ENCODE measurements at places on chromosomes 3 and 15. TPM values are rescaled to one million over a fixed set of nuclear protein-coding genes. Genes with fewer than 3 reads are reported as not detected.

The TAGLN3 gene
- total RNA-seq: not detected

DNA sequence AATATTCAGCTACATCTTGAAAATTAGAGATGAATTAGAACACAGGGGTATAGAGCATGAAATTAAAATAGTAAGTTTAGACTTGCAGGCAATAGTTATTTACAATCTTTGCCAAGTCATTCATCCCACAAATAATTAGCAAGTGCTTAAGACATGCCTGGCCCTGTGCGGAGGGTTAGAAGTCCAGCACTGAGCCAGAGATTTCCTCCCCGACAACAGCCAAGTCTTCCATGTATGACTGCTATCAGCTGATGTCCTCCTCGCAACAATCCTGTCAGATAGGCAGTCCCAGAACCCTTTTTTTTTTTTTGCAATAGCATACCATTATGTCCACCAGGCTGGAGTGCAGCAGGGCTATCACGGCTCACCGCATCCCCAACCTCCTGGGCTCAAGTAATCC is 14.6 kb downstream of the SIN3A start:
- peaks cover 5% of the 10 kb centered on the region for H3K36me3 ChIP-seq
- no peaks in the 10 kb centered on the region for H3K27me3 ChIP-seq
- 0 out of 2 replicates have a peak, but pooled peaks cover under 1% of the 10 kb centered on the region for H3K4me1 ChIP-seq
- no peak for DNase-seq

- H3K27me3 ChIP-seq: no peaks in the 10 kb centered on the region
- no peak for DNase-seq
- H3K27ac ChIP-seq: no peak overlapping the region
- no peaks in the 10 kb centered on the region for H3K4me1 ChIP-seq
- H3K4me3 ChIP-seq: no peak overlapping the region
These were observed 53.5 kb downstream of the TFDP2 start for GRCh38 chr3:142095841-142096240.

DNA sequence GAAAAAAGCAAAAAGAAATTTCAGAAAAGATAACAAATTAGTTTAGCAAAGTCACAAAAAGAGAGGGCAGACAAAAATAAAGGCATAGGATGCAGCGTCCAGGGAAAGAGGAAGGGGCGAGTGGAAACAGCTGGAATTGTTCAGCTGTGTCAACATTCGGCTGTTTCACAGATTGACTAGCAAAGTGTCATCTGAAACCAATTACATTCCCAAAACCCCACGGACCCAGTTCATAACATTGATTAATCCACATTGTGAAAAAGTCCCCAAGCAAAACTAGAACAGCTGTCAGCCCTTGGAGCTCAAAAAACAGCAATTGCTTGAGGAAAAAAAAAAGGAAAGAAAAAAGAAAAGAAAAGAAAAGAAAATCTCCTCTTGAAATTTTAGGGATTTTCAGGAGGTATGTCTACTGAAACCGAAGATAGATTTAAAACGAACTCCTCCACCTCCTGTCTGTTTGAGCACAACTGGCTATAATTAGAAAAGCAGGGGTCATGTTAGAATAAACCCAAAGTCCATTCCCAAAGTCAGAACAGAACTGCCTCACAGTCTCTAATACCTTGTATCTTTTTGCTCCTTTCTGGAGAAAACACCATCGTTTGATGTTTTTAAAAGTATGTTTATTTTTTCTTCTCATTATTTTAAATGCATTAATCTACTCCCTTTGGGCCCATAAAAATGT is 159.6 kb downstream of the RORA start:
- H3K27ac ChIP-seq: no peak overlapping the region
- H3K27me3 ChIP-seq: no peaks in the 10 kb centered on the region
- H3K4me1 ChIP-seq: peaks cover 6% of the 10 kb centered on the region
- no peaks in the 10 kb centered on the region for H3K36me3 ChIP-seq
- no peak for DNase-seq

GRCh38 chr3:156627946-156628569 is 46.3 kb upstream of the TIPARP start:
- H3K4me3 ChIP-seq: no peak overlapping the region
- peak; percentile 39 for DNase-seq
- H3K27me3 ChIP-seq: no peaks in the 10 kb centered on the region
- H3K36me3 ChIP-seq: no peaks in the 10 kb centered on the region

DNA sequence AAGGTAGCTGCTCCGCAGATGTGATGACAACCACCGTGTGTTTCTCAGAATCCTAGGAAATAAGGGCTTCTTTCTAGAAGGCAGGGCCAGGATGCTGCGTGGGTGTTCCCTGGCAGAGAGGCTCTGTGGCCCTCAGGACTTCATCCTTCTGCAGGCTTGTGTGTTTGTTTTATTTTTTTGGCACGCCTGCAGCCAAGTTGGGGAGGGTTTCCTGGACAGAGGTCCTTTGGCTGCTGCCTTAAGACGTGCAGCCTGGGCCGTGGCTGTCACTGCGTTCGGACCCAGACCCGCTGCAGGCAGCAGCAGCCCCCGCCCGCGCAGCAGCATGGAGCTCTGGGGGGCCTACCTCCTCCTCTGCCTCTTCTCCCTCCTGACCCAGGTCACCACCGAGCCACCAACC is at the start of gene CLEC3B:
TSS of gene CLEC3B (plus strand) at position 266 of the 400 bp plus-strand sequence. CDS start at position 326, 60 bp downstream.
- peak within 1 kb of the TSS; percentile 65 for H3K4me3 ChIP-seq
- H3K36me3 ChIP-seq: no peaks in the 10 kb centered on the region
- no peaks in the 10 kb centered on the region for H3K27me3 ChIP-seq
- peak; percentile 85 for DNase-seq
- H3K27ac ChIP-seq: peak within 1 kb of the TSS; percentile 88

The FGF7 gene
- 351 TPM for total RNA-seq

The C3orf80 gene
- 1.3 TPM for total RNA-seq

The GNAT1 gene
- not detected for total RNA-seq

The DCUN1D1 gene
- 28.5 TPM for total RNA-seq

DNA sequence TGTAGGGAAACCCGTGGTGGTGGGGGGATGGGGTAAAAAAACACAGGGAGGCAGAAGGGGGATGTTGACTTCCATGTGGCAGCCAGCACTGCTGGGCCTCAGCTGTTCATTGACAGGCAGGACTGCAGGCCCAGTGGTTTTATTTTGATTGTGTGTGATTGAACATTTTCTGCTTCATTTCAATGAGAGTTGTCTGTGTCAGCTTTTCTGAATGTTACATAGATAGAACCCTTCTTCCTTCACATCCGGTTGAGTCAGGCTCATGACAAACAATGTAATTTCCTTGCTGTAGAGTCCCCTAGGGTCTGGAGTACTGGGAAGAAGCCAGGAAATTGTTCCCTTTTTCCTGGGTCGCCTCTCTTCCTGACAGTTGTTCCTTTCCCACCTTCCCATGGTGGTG is 8.2 kb upstream of the RPP25 start:
- H3K27me3 ChIP-seq: no peaks in the 10 kb centered on the region
- H3K4me3 ChIP-seq: no peak overlapping the region
- DNase-seq: peak; percentile 52

The LAMB2 gene
- total RNA-seq: 1,064 TPM

- H3K4me1 ChIP-seq: no peaks in the 10 kb centered on the region
- DNase-seq: no peak
- H3K36me3 ChIP-seq: no peaks in the 10 kb centered on the region
- H3K27me3 ChIP-seq: no peaks in the 10 kb centered on the region
These were observed 804.2 kb upstream of the NECTIN3 start for GRCh38 chr3:110267304-110267845.

The PLA2G4E gene
- not detected for total RNA-seq

The UACA gene
- total RNA-seq: 47.0 TPM

- DNase-seq: no peak
- H3K4me3 ChIP-seq: no peak overlapping the region
- H3K36me3 ChIP-seq: no peaks in the 10 kb centered on the region
- no peak overlapping the region for H3K27ac ChIP-seq
- no peaks in the 10 kb centered on the region for H3K4me1 ChIP-seq
These were observed 185.2 kb downstream of the CPNE4 start for GRCh38 chr3:131849616-131850015.

The SLC38A3 gene
- total RNA-seq: not detected

The LRTM1 gene
- not detected for total RNA-seq

GRCh38 chr3:194083637-194084224 is 52.2 kb upstream of the HES1 start:
- no peak for DNase-seq
- H3K4me3 ChIP-seq: no peak overlapping the region
- no peaks in the 10 kb centered on the region for H3K36me3 ChIP-seq
- H3K4me1 ChIP-seq: peaks cover 14% of the 10 kb centered on the region
- H3K27me3 ChIP-seq: peaks cover 11% of the 10 kb centered on the region

DNA sequence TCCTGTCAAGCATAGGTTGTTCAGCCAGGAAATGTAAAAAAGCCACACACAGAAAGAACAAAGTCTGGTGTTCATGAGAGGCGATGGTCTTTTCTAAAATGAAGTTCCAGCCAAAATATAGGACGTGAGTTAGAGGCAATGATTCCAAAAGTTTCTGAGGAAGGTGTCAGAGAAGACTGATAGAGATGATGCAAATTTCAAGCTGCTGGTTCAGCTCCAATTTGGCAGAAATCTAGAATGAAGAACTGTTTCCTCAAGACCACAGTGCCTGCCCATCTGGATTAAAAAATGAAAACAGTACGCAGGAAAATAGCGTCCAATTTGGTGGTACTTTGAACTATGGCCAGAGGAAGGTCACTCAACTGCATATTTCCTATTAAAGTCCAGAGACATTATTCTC is 672.9 kb downstream of the SQOR start:
- no peak overlapping the region for H3K27ac ChIP-seq
- H3K27me3 ChIP-seq: no peaks in the 10 kb centered on the region
- no peak for DNase-seq
- no peak overlapping the region for H3K4me3 ChIP-seq

DNA sequence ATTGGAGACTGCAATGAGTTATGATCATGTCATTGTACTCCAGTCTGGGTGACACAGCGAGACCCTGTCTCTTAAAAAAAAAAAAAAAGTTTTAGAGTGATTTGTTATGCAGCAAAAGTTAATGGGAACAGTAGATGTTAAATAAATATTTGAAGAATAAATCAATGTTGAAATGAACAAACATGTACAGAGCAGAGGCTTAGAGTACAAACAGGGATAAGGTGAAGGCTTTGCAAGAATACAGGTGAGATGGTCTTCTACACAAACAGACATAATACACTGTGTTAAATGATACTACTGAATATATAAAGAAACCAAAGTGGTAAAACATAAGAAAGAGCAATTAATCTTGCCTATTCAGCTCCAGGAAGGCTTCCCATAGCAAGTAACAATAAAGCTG is 265.4 kb downstream of the CNTN3 start:
- H3K4me3 ChIP-seq: no peak overlapping the region
- no peak for DNase-seq
- H3K36me3 ChIP-seq: peaks cover 10% of the 10 kb centered on the region
- no peak overlapping the region for H3K27ac ChIP-seq
- peaks cover 7% of the 10 kb centered on the region for H3K4me1 ChIP-seq

GRCh38 chr15:41572866-41573265 is 13.9 kb downstream of the TYRO3 start:
- H3K27ac ChIP-seq: no peak overlapping the region
- H3K4me3 ChIP-seq: no peak overlapping the region
- no peak for DNase-seq
- no peaks in the 10 kb centered on the region for H3K4me1 ChIP-seq
- H3K27me3 ChIP-seq: no peaks in the 10 kb centered on the region
- no peaks in the 10 kb centered on the region for H3K36me3 ChIP-seq

The CHRFAM7A gene
- total RNA-seq: not detected

- no peak overlapping the region for H3K27ac ChIP-seq
- peak; percentile 72 for DNase-seq
- no peak overlapping the region for H3K4me3 ChIP-seq
These were observed 102.2 kb downstream of the DGKG start for GRCh38 chr3:186259612-186260383.

The COL6A5 gene
- not detected for total RNA-seq

The SYNM gene
- total RNA-seq: 0.97 TPM

DNA sequence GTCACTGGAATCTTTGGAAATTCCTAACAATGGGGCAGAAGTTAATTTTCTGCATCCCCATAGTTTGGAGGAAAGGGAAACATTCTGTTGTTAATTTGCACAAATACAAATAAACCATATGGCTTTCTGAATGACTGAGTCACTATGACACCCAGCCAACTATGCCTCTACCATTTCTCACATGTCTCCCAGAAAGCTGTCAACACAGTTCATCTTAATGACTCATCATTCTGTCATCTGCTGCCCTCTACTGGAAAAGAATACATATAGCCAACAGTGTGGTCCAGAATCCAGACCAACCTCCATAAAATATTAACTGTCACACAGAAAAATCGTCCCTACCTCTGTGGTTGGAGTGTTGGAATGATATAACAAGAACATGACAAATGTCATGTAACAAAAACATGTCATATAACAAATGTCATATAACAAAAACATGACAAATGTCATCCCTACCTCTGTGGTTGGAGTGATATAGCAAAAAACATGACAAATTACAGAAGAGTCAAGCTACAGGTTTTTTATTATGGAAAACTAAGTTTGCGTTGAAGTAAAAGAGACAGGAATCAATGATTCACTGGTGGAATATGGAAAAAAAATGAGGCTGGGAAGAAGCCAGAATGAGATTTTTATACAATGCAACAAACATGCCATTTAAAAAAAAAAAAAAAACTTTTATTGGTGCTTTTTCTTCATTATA is 47.7 kb upstream of the GYG1 start:
- H3K4me3 ChIP-seq: no peak overlapping the region
- DNase-seq: peak; percentile 87
- peak overlapping the region; percentile 46 for H3K27ac ChIP-seq
- no peaks in the 10 kb centered on the region for H3K36me3 ChIP-seq
- no peaks in the 10 kb centered on the region for H3K27me3 ChIP-seq

The GOLGA8S gene
- 0.13 TPM for total RNA-seq

- H3K36me3 ChIP-seq: no peaks in the 10 kb centered on the region
- H3K27ac ChIP-seq: no peak overlapping the region
- no peak for DNase-seq
- H3K4me3 ChIP-seq: no peak overlapping the region
These were observed 102.1 kb upstream of the ETV5 start for GRCh38 chr3:186210852-186211500.

The IL17RD gene
- total RNA-seq: 1.2 TPM

GRCh38 chr3:150520408-150520807 is 25.9 kb downstream of the SERP1 start:
- no peaks in the 10 kb centered on the region for H3K27me3 ChIP-seq
- H3K4me3 ChIP-seq: peak overlapping the region; percentile 70
- no peaks in the 10 kb centered on the region for H3K4me1 ChIP-seq
- H3K36me3 ChIP-seq: no peaks in the 10 kb centered on the region
- no peak overlapping the region for H3K27ac ChIP-seq

DNA sequence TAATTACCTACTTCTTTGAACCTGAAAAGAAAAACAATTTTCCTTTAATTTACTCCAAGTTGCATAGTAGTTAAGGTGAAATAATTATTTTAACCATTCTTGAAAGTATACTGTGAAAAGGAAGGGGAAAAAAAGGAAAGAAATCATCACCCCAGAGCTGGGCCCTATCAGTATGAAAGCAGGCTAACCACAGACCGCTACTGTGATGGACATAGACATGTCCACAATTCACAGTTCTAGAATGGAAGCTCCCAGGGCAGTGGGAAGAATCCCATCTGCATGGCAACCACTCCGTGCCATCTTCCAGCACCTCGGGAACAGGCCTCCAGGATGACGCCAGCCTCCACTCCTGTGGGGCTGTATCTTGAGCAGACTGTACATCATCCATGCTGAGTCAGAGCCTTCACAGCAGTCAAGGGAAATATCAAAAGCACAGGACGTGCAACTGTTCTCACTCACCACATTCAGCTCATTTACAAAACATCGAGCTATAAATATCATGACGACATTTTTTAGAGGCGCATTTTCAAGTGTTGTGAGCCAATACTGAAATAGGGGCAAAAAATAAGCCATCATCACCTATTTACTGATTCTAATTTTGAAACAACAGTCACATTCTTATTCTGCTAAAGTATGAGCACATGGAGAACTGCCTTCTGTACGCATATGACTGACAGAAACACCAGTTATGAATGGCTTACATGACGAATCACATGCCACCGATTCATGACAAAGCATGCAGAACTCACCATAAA is 119.7 kb downstream of the SNRK start:
- H3K36me3 ChIP-seq: no peaks in the 10 kb centered on the region
- H3K27me3 ChIP-seq: no peaks in the 10 kb centered on the region
- H3K4me3 ChIP-seq: no peak overlapping the region
- H3K4me1 ChIP-seq: 0 out of 2 replicates have a peak, but pooled peaks cover 5% of the 10 kb centered on the region
- peak; percentile 70 for DNase-seq

The NOX5 gene
- 0.11 TPM for total RNA-seq
